Uterine smooth muscle cell (primary cell): ENCODE measurements at places on chromosomes 3 and 15. TPM values are rescaled to one million over a fixed set of nuclear protein-coding genes. Genes with fewer than 3 reads are reported as not detected.

Gene RAB43
- total RNA-seq: 11.4 and 13.2 TPM in 2 replicates

Gene SERINC4
- 0.11 TPM in 1 of 2 replicates, not detected in the other for total RNA-seq

Gene SHC4
- 1.5 and 1.7 TPM in 2 replicates for total RNA-seq

Gene PFKFB4
- 9.2 and 14.4 TPM in 2 replicates for total RNA-seq

Gene KLHL40
- not detected in 2 replicates for total RNA-seq

Gene CORO2B
- 26.7 and 50.8 TPM in 2 replicates for total RNA-seq

Gene MEX3B
- 2.2 and 6.4 TPM in 2 replicates for total RNA-seq

Gene SHF
- 1.1 and 2.5 TPM in 2 replicates for total RNA-seq

Gene ZNF774
- 1.1 and 2.5 TPM in 2 replicates for total RNA-seq

Gene SLC22A13
- 0.22 and 0.25 TPM in 2 replicates for total RNA-seq

Gene PRICKLE2
- total RNA-seq: 12.8 and 28.5 TPM in 2 replicates

Gene CACNA1D
- total RNA-seq: 0.33 and 1.5 TPM in 2 replicates

Gene AQR
- 24.5 and 26.5 TPM in 2 replicates for total RNA-seq

Gene ATP8B4
- total RNA-seq: 2.1 and 9.9 TPM in 2 replicates

Gene TRH
- not detected in 2 replicates for total RNA-seq

Gene STRIT1
- not detected in 2 replicates for total RNA-seq

Gene SOX14
- not detected in 2 replicates for total RNA-seq

Gene CACNA2D2
- under 0.01 TPM in 2 replicates for total RNA-seq

Gene TNFAIP8L3
- 8.6 and 13.0 TPM in 2 replicates for total RNA-seq

Gene CCRL2
- 0.62 and 1.5 TPM in 2 replicates for total RNA-seq

Gene TP63
- under 0.01 and 0.25 TPM in 2 replicates for total RNA-seq

Gene GOLGA8G
- not detected in 2 replicates for total RNA-seq

Gene NPAP1
- not detected in 2 replicates for total RNA-seq

Gene PRR20G
- not detected in 2 replicates for total RNA-seq

Gene TAGLN3
- total RNA-seq: 9.2 and 29.5 TPM in 2 replicates

Gene COL6A6
- total RNA-seq: under 0.01 and 0.11 TPM in 2 replicates

Gene ADAMTS9
- total RNA-seq: 1.1 and 2.1 TPM in 2 replicates

Gene GTF2A2
- 14.7 and 22.4 TPM in 2 replicates for total RNA-seq

Gene SLC9C1
- total RNA-seq: 0.12 and 0.22 TPM in 2 replicates

Gene RLBP1
- not detected in 2 replicates for total RNA-seq

Gene CASR
- not detected in 2 replicates for total RNA-seq

Gene SLC27A2
- total RNA-seq: 0.22 and 0.50 TPM in 2 replicates

Gene RHCG
- total RNA-seq: not detected in 2 replicates

Gene LDHAL6B
- total RNA-seq: under 0.01 TPM in 1 of 2 replicates, not detected in the other

Gene PPARG
- total RNA-seq: 35.6 and 49.2 TPM in 2 replicates

Gene CYP1A2
- total RNA-seq: not detected in 2 replicates

Gene FES
- 33.5 and 38.1 TPM in 2 replicates for total RNA-seq

Gene AGTR1
- 0.37 and 0.55 TPM in 2 replicates for total RNA-seq

Gene PSTPIP1
- 0.11 TPM in 1 of 2 replicates, not detected in the other for total RNA-seq

Gene LRRN1
- total RNA-seq: not detected in 2 replicates

Gene CLDN1
- total RNA-seq: 0.25 and 0.55 TPM in 2 replicates

Gene PLEKHO2
- total RNA-seq: 15.8 and 16.9 TPM in 2 replicates

Gene FSIP1
- total RNA-seq: 1.3 and 1.5 TPM in 2 replicates

Gene ABHD17C
- 3.0 and 3.8 TPM in 2 replicates for total RNA-seq

Gene AHSG
- total RNA-seq: not detected in 2 replicates
